GM20000 (cell line): ENCODE measurements at places on chromosomes 12 and 14.

DNA sequence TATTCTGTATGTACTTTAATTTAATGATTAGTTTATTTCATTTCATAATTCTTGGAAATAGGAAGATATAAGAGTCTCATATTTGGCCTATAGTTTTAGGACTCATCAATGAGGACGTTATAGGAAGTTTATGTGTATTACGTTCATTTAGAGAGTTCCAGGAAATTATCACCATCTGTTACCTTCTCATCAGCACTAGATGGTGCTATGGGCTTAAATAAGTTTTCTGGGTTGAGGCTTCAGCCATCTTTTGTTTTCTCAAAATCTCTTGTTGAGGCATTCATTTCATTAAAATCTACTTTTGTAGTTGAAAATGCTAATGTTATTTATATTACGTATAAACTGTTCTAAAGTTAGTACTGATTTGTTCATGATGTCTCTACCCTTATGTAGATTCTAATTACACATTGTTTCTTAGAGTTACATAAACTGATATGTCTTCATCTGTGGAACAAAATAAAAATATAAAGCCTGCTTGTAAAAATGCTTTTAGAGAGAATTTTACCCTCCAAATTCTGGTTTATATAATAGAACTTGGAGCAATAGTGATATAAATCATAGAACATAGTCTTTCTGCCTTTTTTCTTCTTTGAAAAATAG is 89.2 kb downstream of the CFAP54 start:
- DNase-seq = peak; percentile 62

DNA sequence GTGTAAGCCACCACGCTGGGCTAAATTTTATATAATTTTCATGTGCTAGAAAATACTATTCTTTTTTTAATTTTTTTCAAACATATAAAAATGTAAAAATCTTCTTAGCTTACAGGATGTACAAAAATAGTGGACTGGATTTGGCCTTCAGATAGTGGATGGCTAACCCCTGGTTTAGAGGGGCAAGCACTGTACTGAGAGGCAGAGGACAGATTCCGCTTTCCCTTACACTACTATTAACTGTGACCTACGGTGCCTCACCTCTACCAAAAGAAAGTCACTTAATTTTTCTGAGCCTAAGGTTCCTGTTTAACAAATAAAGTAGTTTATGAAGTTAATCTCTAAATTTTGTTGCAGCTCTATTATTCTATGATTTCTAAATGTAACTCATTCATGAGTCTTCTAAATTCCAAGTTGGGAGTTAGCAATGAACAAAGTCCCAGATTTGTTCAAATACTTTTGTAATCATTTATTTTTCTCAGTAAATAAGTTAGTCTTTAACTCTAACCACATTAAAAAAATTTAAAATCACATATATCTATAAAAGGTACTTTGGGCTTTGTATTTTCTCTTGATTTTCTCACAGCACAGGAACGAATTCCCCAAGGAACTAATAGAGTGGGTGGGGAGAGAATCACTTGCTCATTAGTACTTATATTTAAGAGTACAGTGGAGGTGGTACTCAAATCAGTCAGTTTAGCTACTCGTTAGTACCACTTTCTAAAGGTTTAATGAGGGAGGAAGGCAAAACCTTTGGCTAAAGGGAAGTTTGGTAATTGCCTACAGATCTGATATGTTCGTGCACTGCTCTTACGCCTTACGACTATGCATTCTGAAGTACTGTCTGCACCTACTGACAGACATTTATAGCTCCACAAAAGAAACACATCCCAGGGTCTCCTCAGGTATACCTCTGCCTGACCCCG is 33.7 kb downstream of the SLC15A5 start:
- DNase-seq = no peak

GRCh38 chr12:91178139-91178561 is 4.5 kb downstream of the DCN start:
- no peak for DNase-seq

DNA sequence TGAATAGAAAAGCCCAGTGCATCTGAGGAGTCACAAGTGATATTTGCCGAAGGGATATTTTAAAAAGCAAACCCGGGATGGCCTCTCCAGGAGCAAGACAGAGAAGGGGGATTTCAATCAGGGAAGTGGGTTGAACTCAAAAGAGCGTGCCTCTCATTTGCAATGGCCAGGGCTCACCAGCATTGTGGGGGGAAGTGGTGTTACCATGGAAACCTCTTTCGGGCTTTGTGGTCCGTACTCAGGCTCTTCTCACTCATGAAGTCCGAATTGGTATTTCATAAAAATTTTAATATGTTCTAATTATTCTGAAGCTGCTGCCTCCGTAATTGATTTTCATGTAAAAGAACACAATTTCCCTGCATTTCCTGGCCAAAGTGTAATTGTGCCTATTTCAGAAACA is 79.8 kb downstream of the SLC15A4 start:
- no peak for DNase-seq

- DNase-seq = peak; percentile 15
These were observed 183.3 kb upstream of the LMO3 start for GRCh38 chr12:16789204-16789790.

GRCh38 chr14:99036611-99037293 is 235.2 kb downstream of the BCL11B start:
- DNase-seq = no peak

GRCh38 chr12:72390146-72390545 is 118.0 kb downstream of the TRHDE start:
- no peak for DNase-seq

GRCh38 chr12:93838193-93838592 is 161.0 kb downstream of the CRADD start:
- DNase-seq = no peak

DNA sequence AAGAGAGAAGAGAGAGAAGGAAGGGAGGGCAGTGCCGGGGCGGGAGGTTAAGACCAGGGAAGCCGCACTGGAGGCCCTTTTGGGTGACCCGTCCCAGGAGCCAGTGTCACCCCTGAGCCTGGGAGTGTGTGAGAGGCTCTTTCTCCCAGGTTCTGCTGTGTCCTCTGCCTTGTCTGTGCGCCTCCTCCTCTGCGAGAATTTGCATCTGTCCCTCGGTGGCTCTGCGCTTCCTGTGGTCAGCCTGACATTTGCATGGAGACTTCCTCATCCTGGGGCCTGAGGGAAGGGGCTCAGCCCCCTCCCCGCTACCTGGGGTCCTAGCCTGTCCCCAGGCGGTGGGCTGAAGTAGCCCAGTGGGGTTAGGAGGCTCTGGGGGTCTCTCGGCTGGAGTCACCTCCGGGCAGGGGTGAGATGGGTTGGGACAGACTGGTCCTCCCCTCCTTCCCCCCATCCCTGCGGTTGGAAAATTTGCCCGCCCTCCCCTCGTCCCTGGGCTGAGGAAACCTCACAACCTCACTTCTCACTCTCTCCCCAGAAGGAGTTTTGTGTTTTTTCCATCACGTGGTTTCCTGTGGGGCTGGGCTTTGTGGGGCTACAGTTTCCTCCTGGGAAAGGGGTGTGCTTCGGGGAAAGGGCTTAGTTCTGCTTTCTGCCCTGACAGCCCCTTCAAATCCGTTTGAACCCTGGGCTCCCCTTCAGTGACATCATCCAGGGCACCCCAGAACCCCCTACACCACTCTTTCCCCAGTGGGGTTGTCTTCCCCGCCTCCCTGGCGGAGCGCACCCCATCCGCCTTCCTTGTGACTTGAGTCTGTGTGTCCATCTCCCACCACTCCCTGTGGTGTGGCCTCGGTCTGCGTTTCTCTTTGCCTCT is 2.5 kb downstream of the PTPN6 start:
- peak; percentile 81 for DNase-seq

GRCh38 chr12:53989227-53990113 is 4.5 kb downstream of the HOXC10 start:
- peak; percentile 80 for DNase-seq

DNA sequence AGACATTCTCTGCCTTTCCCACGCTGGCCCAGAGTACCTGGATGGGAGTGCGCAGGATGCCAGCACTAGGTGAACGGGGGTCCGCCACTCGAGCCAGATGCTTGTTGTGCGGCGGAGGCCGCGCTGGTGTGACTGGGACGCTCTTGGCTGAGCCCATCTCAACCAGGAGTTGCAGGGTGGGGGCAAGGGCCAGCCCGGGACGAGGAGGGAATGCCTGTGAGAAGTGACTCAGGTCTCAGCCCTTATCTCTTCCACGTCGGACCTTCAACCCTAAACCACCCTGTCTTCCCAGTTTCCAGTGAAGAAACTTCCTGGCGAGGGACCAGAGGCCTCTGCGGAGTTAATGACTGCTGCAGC is 312 bp downstream of the CDCA3 start:
- DNase-seq = no peak

- no peak for DNase-seq
These were observed 619.5 kb downstream of the RERGL start for GRCh38 chr12:17470460-17470859.
